NCI-H82 (cell line): ENCODE measurements at places on chromosomes 5 and 9.

GRCh38 chr5:179452356-179453230 is 97.8 kb upstream of the RUFY1 start:
- no peak for DNase-seq

GRCh38 chr9:38432922-38433510 is 8.8 kb upstream of the IGFBPL1 start:
- DNase-seq, result peak; percentile 62

- no peak for DNase-seq
Measured at GRCh38 chr5:134029156-134029555, 24.4 kb upstream of the VDAC1 start.

GRCh38 chr5:56302027-56302426 is 68.9 kb upstream of the ANKRD55 start:
- no peak for DNase-seq

GRCh38 chr5:139492700-139493192 is 10.2 kb upstream of the STING1 start:
- DNase-seq, result no peak

DNA sequence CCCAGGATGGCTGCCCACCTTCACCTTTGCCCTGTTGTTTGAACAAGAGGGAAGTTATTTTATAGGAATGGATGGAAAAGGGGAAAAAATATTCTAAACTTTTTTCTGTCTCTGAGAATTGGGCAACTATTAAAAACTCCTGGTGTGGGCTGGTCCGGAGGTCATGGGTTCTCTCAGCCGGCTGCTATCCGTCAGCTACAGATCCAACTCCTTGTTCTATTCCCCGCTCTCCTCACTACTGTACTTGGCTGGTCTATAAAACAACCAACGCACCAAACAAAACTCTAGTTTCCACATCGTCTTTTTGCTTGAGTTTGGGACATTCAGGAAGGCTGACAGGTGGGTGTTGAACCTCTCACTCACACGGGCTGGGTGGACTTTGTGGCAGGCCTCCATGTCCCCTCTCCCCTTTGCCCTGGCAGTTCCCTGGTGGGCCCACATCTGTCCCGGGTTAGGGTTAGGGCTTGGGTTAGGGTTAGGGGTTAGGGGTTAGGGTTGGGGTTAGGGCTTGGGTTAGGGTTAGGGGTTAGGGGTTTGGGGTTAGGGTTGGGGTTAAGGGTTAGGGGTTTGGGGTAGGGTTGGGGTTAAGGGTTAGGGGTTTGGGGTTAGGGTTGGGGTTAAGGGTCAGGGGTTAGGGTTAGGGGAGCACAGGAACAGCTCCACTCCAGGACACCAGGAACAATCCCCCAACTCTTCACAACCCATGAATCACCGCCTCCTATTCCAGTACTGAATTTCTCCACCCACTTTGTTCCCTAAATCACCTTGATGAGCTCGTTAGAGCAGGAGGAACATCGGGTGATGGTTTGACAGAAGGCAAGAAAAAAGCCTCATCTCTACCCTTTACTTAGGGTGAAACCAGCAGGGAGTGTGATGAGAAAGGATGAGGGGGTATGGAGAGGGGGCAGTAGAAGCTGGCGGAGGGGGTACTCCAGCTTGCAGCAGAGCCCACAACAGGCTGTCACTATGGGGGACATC is 302.1 kb upstream of the IRX4 start:
- no peak for DNase-seq

DNA sequence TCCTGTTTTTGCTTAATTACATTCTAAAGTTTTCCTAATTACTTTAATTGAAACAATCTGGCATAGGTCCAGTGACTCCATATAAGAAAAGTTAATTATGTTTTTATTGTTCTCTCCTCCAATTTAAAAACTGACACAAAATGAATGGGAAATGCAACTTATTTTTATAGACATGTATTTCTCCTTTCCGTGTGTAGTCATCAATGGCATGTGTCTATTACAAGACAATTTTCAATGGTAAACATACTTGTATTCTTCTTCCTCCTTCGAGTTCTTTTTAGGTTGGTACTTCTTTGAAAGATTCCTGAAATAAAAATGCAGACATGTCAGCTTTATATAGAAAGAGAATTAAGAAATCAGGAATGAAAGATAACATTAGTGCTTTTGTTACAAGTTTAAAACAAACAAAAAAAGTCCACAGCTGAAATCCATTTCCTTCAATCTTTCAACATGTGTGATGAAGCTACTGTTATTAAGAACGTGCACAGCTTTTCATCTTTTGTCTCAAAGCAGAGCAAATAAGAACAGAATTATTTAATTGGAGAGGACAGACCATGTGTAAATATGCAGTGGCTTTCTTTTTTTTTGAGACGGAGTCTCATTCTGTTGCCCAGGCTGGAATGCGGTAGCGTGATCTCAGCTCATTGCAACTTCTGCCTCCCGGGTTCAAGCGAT is 63.8 kb downstream of the FNBP1 start:
- DNase-seq, result no peak

DNA sequence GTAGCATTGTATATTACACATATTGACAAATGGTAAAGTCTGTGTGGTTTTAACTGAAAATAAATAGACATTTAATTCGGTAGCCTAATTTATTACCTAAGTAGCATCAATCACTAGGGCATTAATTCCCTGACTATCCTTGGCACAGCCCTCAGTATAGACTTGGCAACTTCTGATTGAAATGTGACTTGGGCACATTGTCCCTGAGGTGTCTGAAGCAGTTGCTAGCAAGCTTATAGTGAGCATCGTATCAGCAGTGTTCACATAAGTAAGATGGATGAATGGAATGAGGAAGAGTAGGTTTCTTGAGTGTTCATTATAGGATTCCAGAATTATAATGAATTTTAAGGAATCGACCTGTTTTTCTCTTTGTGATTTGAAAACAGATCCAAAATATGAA is 16.1 kb downstream of the LURAP1L start:
- DNase-seq, result peak; percentile 2

DNA sequence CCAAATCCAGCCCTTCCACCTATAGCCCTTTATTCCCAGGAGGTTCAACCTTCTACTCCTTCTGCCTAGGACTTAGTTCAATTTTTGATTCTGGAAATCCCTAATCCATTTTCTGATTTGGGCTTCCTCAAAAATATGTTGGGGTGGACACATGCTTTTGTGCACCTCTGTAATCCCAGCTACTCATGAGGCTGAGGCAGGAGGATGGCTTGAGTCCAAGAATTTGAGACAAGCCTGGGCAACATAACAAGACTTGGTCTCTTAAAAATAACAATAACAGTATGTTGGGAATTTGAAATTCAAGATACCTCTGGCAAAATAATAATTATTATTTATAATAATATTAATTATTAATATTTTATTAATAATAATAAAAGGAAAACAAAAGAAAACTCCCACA is 188.7 kb upstream of the TLE4 start:
- DNase-seq, result no peak

GRCh38 chr9:99052815-99053715 is 51.8 kb upstream of the TGFBR1 start:
- no peak for DNase-seq

DNA sequence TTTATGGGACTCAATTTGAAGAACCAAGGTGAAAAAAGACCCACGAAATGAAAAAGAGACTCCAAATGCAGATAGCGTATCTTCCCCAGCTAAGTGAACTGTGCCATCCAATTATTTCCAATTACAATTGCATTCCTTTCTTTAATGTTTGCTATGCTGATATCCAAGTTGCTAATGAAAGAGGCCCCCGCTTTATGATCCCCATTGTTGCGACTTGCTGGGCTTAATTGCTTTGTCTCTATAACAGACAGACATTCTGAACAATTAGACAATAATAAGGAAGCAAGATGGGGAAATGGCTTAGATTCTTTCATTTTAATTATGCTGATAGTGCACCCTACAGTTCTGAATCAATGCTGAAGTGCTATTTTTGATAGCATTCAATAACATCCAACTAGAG is 354.3 kb downstream of the KIF4B start:
- DNase-seq, result no peak

DNA sequence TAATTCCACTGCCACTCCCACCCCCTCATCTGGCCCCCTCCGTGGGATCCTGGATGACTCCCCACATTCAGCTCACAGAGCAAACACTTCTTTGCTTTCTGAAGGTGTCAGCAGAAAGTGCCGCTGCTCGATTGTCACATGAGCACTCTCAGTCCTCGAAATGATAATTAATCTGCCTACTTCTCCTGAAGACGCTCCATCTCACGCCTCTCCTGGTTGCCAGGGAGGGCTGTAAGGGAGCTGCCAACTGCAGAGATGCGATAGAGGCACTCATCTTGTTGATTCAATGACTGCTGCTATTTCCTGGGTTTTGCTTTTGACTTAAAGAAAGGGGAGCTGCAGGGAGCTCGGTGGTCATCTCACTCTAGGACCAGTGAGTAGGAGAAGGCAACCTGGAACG is 206.5 kb downstream of the DAB2IP start:
- no peak for DNase-seq

GRCh38 chr5:141763541-141763940 is 81.5 kb upstream of the ARAP3 start:
- DNase-seq, result peak; percentile 4

- peak; percentile 79 for DNase-seq
Measured at GRCh38 chr9:126514037-126514821, 99.5 kb upstream of the LMX1B start.
